ENCODE measurements at places on chromosomes 4 and X.

- H3K4me1 ChIP-seq: peaks cover 97% of the 10 kb centered on the region
- peaks cover 67% of the 10 kb centered on the region for H3K36me3 ChIP-seq
- H3K4me3 ChIP-seq: no peak overlapping the region
Observed at GRCh38 chr4:1212546-1213335, 36.2 kb downstream of the CTBP1 start.

- no peaks in the 10 kb centered on the region for H3K27me3 ChIP-seq
- H3K27ac ChIP-seq: no peak overlapping the region
- no peaks in the 10 kb centered on the region for H3K36me3 ChIP-seq
Observed at GRCh38 chrX:111445485-111445884, 33.5 kb upstream of the DCX start.

DNA sequence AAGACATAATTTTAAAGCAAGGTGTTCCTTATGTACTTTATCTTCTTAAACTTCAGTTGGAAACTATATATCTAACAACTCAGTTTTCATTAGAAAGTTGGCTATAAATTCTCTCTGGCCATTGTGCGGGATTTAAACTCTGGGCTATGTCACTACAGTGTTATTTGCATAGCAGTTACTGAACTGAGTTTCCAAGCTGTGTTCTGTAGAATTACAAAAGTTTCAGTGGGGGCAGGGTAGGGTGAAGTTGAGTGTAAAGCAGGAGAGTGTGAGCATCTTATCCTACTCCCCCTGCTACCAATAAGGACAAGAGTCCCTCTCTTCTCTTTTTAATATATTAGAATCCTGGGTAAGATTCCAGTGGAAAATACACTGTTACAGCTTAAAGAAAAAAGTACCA is 254.5 kb upstream of the SLITRK2 start:
- no peaks in the 10 kb centered on the region for H3K36me3 ChIP-seq
- H3K4me3 ChIP-seq: no peak overlapping the region
- H3K27me3 ChIP-seq: no peaks in the 10 kb centered on the region
- no peak for DNase-seq
- H3K4me1 ChIP-seq: no peaks in the 10 kb centered on the region

GRCh38 chr4:159190651-159191050 is 87.8 kb downstream of the RAPGEF2 start:
- no peaks in the 10 kb centered on the region for H3K27me3 ChIP-seq
- H3K27ac ChIP-seq: no peak overlapping the region
- H3K4me1 ChIP-seq: peaks cover 14% of the 10 kb centered on the region
- no peak overlapping the region for H3K4me3 ChIP-seq

GRCh38 chr4:108646706-108647105 is 3.7 kb upstream of the OSTC start:
- no peaks in the 10 kb centered on the region for H3K27me3 ChIP-seq
- DNase-seq: no peak
- H3K36me3 ChIP-seq: no peaks in the 10 kb centered on the region
- no peak overlapping the region for H3K4me3 ChIP-seq
- H3K27ac ChIP-seq: no peak overlapping the region

DNA sequence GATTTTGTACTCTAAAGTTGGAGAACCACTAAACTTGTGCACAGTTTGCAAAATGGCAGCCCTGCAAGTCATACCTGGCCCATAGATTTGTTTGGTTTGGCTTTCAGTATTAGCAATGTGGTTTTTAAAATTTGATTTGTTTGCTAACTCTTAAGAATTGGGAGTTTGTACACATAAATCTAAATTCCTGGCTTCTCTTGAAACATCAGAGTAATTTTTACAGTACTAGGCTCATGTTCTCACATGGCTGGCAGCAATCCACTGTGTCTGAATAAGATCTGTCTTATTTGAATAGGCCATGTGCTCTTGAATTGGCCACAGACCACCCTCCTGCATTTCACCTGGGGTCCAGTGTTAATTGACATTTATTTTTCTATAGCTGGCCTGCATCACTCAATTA is 21.3 kb downstream of the DIAPH2 start:
- H3K27ac ChIP-seq: no peak overlapping the region
- no peaks in the 10 kb centered on the region for H3K36me3 ChIP-seq
- no peak overlapping the region for H3K4me3 ChIP-seq
- no peaks in the 10 kb centered on the region for H3K27me3 ChIP-seq
